H54 (cell line): ENCODE measurements at places on chromosomes 4 and X.

DNA sequence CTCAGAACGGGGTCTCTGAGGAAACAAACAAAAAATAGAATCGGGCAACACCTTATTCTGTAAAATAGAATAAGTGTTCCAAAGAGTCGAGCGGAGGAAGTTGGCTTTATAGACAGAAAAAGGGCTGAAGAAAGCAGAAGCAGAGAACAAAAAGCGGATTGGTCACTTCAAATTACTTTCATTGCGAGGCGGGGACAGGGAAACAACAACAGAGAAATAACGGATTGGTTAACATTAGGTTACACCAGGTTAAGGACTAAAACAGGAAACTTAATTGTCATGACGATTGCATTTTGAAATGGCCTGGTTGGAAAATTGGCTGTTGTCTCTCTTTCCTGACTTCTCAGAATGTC, 433 bp upstream of the COQ2 start:
- DNase-seq: no peak

DNA sequence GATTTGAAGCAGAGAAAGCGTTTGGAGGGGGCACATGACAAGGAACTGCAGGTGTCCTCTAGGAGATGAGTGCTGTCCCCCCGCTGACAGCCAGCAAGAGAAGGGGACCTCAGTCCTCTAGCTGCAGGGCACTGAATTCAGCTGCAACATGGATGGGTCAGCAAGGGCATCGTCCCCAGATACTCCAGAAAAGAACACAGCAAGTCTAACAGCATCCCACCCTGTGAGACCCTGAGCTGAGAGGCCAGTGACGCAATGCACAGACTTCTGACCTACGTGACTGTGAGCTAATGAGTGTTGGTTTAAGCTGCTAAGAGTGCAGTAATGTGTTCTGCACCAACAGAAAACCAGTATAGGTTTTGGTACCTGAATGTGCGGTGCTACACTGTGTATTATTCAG, 11.6 kb upstream of the CENPVL2 start:
- DNase-seq: no peak

GRCh38 chr4:98673288-98673644, 14.9 kb upstream of the TSPAN5 start:
- no peak for DNase-seq

DNA sequence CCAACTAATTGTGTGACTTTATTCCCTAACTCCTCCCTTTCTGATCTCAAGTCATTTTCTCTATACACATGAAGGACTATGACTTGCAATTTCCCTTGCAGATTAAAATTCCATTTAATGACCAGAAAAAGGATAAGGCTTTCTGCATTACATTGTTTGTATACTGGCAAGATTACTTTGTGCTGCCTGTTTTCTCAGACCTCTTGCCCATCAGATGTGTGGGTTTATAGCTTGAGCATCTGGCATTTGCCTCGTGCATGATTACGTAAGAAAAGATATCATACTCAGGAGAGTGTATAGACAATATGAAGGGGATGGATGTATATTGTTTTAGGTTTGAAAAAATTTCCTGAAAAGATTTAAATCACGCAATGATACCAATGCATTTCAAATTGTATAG, 593.8 kb upstream of the SLIT2 start:
- DNase-seq: no peak

- no peak for DNase-seq
Measured at GRCh38 chrX:15016051-15016450, 142.8 kb downstream of the MOSPD2 start.

GRCh38 chrX:43809463-43809862, 72.8 kb downstream of the MAOB start:
- no peak for DNase-seq

GRCh38 chr4:67714955-67715354, 14.0 kb upstream of the UBA6 start:
- no peak for DNase-seq

DNA sequence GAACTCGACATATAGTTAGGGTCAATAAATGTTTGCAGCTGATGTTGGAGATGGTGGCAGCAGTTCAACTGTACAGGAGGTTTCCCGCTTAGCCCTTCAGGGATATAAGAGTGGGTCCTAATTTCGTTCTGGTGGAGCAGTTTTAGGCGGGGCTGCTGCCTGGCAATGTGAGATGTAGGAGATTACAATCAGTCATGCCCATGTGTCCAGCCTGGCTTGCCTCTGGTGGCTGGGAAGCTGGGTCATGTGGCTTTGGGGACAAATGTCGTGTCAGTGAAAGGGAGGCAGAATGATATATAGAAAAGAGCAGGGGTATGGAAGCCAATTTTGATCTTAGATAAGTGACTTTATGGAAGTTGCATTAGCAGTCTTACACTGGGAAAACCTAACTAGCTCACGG, 129.4 kb downstream of the CLCN4 start:
- DNase-seq: no peak

- no peak for DNase-seq
Measured at GRCh38 chr4:38920186-38920585, 52.6 kb downstream of the FAM114A1 start.

DNA sequence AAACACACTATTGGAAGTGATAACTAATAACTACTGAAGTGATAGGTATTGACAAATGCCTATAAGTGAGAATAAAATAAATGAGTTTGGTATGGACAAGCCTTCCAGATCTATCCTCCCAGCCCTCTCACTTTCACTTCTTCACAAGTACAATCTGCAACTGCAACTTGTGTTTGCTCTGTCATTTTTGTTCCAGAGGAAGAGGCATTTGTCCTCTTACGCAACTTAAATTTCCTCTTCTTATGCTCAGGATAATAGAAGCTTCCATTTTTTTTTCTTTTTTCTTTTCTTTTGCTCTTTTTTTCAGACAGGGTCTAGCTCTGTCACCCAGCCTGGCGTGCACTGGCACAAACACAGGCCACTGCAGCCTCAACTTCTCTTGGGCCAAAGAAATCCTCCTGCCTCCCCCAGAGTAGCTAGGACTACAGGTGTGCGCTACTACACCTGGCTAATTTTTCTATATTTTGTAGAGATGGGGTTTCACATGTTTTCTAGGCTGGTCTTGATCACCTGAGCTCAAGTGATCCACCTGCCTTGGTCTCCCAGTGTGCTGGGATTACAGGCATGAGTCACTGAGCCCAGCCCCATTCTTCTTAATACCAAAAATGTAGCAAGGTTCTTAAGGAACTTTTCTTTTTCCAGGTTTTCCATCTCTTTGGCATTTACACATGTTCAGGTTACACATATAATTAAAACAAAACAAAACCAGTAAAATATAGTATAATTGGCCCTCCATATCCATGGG, 73.1 kb downstream of the PDGFC start:
- no peak for DNase-seq
